Foreskin melanocyte (primary cell): ENCODE measurements at places on chromosomes 1 and 21.

DNA sequence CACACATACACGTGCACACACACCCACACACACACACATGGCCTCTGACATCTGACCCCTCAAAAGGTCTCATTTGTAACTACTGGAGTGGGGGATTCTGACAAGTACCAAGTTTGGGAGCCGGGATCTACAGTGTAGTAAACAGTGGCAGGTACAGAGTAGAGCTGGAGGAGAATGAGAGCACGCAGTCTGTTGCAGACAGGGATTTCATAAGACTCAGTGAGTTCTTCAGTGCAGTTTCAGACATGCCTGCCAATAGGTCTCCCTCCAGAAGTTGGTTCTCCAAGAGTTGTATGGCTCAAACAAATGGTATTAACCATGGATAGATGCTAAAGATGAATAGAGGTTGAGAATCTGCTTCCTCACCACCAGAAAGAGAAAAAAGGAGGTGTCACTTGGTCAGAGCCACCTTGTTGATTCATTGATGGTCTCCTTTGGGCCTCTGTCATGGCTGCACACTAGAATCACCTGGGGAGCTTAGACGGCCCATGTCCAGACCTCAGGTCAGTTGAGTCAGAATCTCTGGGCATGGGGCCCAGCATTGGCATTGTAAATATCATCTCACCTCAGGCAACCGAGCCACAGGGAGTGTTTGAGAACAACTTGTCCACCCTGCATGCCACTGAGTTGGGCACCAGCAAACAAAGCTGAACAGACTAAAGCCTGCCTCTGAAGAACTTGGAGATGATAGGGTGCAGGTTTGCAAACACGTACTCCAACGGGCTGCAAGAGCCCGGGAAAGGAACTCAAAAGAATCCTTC lies 122.1 kb downstream of the EDEM3 start:
- no peak for DNase-seq

- no peak for DNase-seq
Measured at GRCh38 chr1:1185101-1185765, 11.6 kb downstream of the TTLL10 start.

DNA sequence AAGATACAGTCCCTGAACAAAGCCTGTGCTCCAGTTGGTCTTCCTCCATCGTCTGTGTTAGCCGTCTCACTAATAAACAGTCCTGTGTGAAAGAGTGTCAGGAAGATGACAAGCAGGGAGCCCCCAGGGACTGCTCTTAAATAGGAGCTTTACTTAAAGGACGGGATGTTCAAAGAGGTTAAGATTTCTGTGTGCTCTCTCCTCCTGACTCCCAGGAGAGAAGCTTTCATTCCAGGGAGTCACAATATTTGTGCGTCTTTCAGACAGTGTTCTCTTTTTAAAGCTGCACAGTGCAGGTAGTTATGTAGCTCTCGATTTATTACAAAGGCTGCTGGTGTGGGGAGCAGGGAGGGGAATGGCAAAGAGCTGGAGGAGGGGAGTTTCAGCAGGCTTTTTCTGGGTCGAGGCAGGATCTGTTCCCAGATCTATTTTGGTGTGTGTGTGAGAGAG lies 43.5 kb downstream of the STYXL2 start:
- no peak for DNase-seq

DNA sequence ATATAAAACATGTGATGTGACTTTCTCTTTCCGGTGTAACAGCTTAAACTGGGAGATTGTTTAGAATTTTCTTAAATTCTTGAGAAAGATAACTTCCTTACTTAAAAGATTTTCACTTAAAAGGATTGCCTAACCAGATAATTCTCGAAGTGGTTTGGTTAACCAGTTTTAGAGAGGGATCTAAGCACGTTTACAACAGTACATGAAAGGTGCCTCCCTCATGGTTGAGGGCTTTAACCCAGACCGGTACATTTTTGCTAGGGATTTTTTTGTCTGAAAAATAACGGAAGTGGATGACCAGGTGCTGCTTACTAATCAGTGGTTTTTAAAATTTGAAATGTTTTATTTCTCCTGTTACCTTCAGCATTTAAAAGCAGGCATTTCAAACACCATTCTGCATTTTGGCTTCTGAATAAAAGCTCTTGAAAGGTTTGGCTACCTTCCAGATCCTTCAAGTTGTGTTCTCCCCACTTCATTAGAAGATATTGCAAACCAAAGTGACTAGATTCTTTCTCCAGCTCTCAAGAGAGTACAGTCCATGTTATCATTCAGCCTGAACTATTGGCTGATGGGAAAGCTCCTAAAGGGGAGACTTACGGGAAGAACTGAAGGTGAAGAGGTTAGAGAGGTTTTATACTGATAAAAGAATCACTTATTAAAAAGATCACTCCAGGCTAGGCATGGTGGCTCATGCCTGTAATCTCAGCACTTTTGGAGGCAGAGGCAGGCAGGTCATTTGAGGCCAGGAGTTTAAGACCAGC lies 12.8 kb downstream of the S100PBP start:
- no peak for DNase-seq

DNA sequence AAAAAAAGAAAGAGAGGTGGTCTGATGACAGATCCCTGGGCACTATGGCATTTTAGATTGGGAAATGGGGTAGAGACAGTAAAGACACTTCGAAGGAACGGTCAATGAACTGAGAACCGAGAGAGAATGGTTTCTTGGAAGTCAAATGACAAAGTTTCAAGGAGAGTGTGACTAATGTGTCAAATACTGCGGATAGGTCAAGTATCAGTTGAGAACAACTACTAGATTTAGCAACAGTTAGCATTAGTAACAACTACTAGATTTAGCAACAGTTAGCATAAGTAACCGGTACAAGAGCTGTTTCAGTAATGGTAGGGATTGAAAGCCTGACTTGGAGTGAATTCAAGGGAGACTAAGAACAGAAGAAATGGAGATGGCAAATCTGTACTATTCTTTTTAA lies 35.0 kb downstream of the UROD start:
- DNase-seq: no peak

GRCh38 chr1:229059671-229060539 lies 211.0 kb upstream of the RAB4A start:
- no peak for DNase-seq

DNA sequence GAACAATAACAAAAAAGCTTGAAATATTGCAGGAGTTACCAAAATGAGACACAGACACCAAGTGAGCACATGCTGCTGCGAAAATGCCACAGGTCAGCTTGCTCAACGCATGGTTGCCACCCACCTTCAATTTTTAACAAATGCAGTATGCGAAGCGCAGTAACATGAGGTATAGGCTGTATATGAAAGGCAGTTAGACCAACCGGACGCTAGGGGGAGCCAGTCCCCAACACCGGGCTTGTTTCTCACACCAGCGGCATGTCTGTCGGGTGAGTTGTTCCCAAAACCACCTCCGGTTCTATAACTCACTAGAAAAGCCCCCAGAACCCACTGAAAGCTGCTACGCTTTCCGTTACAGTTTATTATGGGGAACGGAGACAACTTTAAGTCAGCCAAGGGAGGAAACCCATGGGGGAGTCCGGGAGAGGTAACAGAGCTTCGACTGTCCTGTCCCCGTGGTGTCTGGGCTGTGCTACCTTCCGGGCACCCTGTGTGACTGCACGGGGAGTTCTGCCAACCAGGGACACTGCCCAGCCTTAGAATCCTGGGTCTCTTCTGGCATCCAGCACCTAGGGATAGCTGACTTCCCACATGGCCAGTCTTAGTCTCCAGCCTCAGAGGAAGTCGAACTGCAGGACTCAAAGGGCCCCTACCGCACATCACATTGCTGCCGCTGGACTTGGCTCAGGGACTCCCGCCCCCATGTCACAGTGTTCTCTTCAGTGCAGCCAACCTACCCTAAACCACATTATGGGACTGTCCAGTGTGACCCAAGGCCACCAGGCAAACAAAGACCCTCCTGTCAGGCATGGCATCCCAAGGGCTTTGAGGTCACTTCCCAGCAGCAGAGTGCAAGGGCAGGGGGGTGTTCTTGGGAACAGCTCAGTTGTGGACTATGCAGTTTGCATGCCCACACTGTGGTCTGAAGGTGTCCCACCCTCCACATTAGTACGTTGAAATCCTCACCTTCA lies 14.0 kb downstream of the RNF187 start:
- peak; percentile 70 for DNase-seq

DNA sequence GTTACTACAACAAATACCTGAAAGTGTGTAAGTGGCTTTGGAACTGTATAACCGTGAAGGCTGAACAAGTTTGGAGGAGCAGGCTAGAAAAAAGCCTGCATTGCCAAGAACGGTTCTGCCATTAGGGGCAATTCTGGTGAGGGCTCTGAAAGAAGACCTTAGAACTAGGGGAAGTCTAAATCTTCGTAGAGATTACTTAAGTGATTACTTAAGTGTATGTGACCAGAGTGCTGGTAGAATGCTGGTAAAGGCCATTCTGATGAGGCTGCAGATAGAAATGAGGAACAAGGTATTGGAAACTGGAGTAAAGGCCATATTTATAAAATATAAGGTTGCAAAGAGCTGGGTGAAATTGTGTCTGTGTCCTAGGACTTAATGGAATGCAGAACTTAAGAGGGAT lies 158.0 kb downstream of the CLIC6 start:
- DNase-seq: no peak

GRCh38 chr1:2098839-2099785 lies 48.9 kb downstream of the PRKCZ start:
- DNase-seq: no peak

- peak; percentile 7 for DNase-seq
Measured at GRCh38 chr21:16794950-16795349, 717.9 kb upstream of the CXADR start.

GRCh38 chr1:179353546-179353945 lies 12.2 kb upstream of the AXDND1 start:
- DNase-seq: no peak

GRCh38 chr1:15246960-15247614 lies at the start of gene FHAD1:
TSS of gene FHAD1 (plus strand) at chr1:15247223. CDS start at chr1:15251785, 4,562 bp downstream.
- DNase-seq: peak; percentile 38

GRCh38 chr1:1554550-1554925 lies 14.1 kb upstream of the TMEM240 start:
- no peak for DNase-seq

- DNase-seq: peak; percentile 98
Measured at GRCh38 chr1:10074059-10074851, 41.5 kb downstream of the UBE4B start.
